ENCODE measurements at places on chromosomes 4 and X.

DNA sequence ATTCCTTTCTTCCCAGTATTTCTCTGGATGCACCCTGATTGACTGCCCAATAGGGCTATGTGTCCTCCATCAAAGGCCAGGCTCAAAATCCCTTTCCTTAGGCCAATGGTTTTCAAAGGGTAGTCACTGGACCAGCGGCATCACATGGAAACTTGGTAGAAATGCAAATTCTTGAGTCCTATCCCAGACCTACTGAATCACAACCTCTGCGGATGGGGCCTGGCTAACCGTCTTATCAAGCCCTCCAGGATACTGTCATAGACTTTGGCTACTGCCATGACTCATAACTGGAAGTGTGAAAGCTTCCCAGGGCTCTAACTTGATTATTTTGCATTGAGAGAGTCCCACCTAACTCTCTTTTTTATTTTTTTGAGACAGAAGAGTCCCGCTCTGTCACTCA, 71.9 kb upstream of the TFDP3 start:
- no peak for DNase-seq

GRCh38 chr4:76515975-76516843, 81.2 kb downstream of the SHROOM3 start:
- no peak for DNase-seq

- DNase-seq, result no peak
Measured at GRCh38 chr4:3192188-3192587, 56.8 kb upstream of the MSANTD1 start.

GRCh38 chrX:108590496-108590895, 145.9 kb downstream of the IRS4 start:
- no peak for DNase-seq

GRCh38 chrX:30593440-30594200, 16.1 kb upstream of the TASL start:
- no peak for DNase-seq

DNA sequence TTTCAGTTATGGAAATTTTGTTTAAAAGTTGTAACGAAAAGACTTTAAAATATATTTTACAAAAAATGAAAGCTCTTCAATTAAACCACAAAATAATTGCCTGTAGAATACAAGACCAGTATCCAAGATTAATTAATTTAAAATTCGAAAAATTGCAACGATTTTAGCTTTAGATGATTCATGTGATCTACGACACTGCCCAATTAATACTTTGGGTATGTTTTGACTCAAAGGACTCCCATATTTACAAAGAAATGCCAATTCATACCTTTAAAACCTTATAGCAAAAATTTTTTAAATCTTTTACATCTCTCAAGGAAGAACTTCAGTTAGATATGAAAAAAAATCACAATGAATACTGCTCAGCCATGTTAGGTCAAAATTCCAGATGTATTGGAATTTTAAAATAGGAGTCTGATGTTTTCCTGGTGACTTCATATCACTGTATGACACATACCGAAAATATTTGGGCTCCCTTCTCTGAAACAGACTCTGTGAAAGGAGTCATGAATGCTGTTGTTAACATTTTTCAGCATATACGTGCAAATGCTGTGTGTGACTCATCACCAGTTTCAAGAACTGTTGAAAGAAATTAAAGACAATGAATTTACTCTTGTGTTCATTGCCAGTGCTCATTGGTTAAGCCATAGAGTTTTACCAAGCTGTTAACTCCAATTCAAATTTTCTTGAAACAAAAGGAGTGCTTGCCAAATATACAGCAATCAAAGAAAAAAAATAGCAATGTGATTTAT, 13.8 kb upstream of the SMS start:
- DNase-seq, result no peak

- no peak for DNase-seq
Measured at GRCh38 chrX:15242899-15243555, 26.9 kb downstream of the ASB9 start.

- no peak for DNase-seq
Measured at GRCh38 chr4:141328560-141329173, 108.0 kb downstream of the ZNF330 start.

- DNase-seq, result no peak
Measured at GRCh38 chr4:139567159-139567870, 11.3 kb upstream of the SETD7 start.

GRCh38 chrX:130834149-130834548, 68.9 kb downstream of the ENOX2 start:
- no peak for DNase-seq

- DNase-seq, result no peak
Measured at GRCh38 chr4:106367072-106367471, 1.5 kb downstream of the GIMD1 start.

DNA sequence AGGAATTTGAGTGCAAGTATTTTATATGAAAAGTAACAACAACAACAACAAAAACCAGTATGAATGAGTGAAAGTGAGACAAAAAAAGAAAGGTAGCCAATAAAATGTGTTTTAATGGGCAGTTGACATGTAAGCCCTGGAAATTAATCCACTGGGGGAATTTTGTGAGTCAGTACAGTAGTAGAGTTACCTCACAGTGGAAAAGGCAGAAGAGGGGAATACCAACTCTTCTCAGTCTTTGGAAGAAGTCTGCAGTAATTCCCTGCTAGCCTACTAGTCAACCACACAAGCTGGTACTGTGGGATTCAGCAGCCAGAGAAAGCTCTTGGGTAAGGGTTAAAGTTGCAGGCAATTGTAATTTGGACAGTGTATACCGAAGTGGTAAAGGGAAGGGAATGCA, 76.3 kb upstream of the IL15 start:
- no peak for DNase-seq

DNA sequence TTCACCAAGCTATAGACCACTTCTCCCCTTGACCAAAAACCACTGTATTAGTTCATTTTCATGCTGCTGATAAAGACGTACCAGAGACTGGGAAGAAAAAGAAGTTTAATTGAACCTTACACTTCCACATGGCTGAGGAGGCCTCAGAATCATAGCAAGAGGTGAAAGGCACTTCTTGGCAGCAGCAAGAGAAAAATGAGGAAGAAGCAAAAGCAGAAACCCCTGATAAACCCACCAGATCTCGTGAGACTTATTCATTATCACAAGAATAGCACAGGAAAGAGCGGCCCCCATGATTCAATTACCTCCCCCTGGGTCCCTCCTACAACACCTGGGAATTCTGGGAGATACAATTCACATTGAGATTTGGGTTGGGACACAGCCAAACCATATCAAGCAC, 97.8 kb downstream of the DOCK11 start:
- DNase-seq, result no peak

- no peak for DNase-seq
Measured at GRCh38 chrX:361231-362145, 25.2 kb downstream of the PPP2R3B start.

DNA sequence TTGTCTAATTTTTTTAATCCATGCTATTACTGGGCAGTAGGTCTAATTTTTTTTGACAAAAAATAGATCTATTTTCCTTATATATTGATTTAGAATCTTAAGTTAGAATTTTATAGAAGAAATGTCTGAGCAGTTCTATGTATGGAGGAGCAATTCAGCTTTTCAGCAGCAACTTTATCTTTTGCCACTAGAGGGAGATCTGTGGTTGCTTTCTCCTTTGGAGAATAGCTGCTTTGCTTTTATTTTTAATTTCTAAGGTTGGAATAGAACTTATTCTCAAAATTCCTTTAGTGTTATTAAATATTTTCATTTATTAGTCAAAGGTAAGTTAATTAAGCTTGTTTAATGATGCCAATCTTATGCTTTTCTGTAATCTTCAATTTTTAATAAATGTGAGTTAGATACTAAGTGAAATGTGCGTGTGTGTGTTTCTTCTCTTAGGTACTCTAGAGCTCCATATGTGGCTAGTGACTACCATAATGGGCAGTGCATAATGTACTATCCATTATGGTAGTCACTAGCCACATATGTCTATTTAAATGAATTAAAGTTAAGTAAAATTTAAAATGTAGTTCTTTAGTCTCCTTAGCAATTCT, 29.3 kb downstream of the FAM199X start:
- DNase-seq, result no peak

- peak; percentile 62 for DNase-seq
Measured at GRCh38 chrX:49172280-49172780, 632 bp downstream of the PLP2 start.

- DNase-seq, result no peak
Measured at GRCh38 chrX:4268676-4269075, 555.2 kb upstream of the PRKX start.

- no peak for DNase-seq
Measured at GRCh38 chr4:128775477-128775876, 34.0 kb upstream of the JADE1 start.

GRCh38 chr4:1864076-1865008, 6.9 kb upstream of the NSD2 start:
- DNase-seq, result no peak

GRCh38 chr4:119490335-119490734, 138.3 kb downstream of the PDE5A start:
- no peak for DNase-seq

GRCh38 chrX:47540754-47541538, 20.1 kb upstream of the ARAF start:
- no peak for DNase-seq

GRCh38 chrX:16014171-16014570, 109.2 kb upstream of the GRPR start:
- DNase-seq, result no peak

GRCh38 chr4:95272036-95272435, 276.7 kb downstream of the UNC5C start:
- no peak for DNase-seq

DNA sequence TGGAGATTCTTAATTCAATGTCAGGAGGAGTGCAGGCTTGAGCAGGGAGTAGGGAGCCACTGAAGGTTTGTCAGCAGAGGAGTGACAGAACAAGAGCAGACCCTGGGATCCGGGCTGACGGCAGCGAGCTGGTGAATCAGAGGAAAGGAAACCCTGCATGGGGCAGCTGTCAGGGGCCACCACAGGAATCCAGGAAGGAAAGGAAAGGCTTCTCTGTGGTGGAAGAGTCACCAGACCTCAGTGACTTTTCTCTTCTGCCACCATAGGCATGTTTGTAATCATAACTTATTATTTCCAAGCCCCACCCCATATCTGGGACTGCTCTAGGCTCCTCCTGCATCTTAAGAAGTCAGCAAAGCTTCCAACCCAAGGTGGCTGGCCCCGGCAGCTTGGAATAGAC, 150.9 kb downstream of the BCOR start:
- DNase-seq, result no peak

- no peak for DNase-seq
Measured at GRCh38 chrX:141375011-141375760, 132.9 kb upstream of the SPANXC start.

- DNase-seq, result no peak
Measured at GRCh38 chr4:112852601-112853000, 196.9 kb upstream of the ANK2 start.

DNA sequence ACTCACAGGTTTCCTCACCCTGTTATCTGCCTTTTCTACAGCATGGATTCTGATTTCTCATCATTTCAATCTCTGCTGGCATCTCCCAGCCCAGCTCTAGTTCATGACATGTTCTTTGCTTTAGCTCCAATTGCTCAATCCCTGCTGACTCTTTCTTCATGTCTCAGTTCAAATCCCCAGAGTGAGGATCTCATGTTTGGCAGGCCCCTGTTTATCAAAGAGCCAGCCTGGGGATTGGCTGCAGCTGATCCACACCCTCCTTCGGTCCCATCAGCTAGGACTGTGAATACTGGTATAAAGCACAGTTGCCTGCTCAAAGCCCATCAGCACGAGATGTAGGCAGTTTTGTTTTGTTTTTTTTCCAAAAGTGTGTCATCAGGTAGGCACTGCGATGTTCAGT, 14.4 kb upstream of the CC2D2A start:
- no peak for DNase-seq

DNA sequence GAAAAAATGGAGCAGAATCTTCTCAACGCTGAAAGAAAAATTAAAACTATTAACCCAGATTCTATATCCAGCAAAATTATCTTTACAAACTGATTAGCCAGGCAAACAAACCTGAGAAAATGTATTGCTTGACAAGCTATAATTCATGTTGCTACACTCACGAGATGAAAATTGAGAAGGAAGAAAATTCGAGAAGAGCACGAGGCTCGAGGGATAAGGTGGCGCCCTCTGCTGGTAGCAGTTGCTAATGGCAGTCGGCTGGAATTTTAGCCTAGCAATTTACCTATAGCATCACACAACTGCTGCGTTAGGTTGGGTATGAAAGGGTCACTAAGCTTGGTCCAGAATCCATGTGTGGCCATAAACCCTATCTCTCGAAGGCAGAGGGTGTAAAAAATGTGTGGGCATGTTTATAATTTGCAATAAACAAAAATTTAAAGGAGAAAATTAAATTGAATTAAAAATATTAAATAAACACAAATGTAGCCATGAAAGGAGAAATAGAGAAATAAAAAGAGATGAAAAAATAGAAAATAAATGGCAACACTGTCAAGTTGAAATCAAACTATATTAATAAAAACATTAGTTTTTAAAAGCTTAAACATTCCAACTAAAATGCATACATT, 126.6 kb downstream of the PPP4R3C start:
- no peak for DNase-seq

DNA sequence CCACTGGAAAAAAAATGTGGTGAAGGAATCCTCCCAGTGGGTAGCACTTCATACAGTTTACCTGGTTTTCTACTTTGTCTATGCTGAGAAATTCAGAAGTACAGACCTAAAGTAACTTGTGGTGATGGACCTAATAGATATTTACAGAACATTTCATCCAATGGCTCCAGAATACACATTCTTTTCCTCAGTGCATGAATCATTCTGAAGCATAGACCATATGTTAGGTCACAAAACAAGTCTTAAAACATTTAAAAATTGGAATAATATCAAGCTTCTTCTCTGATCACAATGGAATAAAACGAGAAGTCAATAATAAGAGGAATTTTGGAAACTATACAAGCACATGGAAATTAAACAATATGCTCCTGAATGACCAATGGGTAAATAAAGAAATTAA, 450.1 kb upstream of the INTU start:
- DNase-seq, result no peak

DNA sequence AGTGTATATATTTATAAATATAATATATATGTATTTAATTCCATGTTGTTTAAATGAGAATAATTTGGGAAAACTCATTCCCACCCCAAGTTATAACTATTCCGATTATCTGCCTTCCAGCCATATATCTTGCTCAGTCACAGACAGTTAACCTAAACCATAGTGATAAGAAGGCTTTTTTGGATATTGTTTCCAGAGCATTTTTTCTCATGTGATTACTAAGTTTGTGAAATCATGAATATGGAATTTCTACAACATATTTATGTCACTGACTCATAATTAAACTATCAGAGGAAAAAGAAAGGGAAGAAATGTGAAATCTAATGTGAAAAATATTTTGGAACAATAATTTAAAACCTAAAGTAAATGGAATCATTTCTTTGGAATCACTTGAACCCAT, 1163.5 kb upstream of the PABPC4L start:
- DNase-seq, result no peak

GRCh38 chrX:54181202-54181953, 1.7 kb downstream of the FAM120C start:
- DNase-seq, result no peak

DNA sequence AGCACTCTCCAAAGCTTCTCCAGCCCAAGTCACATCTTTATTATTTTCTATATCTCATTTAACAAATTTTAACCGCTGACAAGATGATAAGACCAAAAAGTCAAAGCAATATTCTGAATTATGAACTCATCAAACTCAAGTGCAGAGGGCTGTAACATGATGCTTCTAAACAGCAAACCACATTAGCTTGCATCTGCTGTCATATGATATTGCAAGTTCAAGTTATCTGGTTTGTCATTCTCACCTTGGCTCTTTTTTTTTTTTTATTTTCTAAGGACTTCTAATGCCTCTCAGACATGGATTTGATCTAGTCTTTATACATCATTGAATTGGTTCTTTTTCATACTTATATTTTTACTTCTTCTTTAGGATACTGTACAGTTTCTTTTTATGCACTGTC, 93.4 kb downstream of the SLC10A7 start:
- no peak for DNase-seq

- no peak for DNase-seq
Measured at GRCh38 chr4:139017861-139018260, 2.3 kb downstream of the NOCT start.
